H9 (cell line): ENCODE measurements at places on chromosomes 13 and 19. TPM values are rescaled to one million over a fixed set of nuclear protein-coding genes. Genes with fewer than 3 reads are reported as not detected.
A peak's percentile ranks its signal among the peaks of the same experiment; 100 is the strongest.

LRRC63 gene
- not detected in 2 replicates for total RNA-seq

SPTBN4 gene
- total RNA-seq = 2.7 and 2.9 TPM in 2 replicates

ELAVL3 gene
- 1.2 and 1.4 TPM in 2 replicates for total RNA-seq

RFPL4AL1 gene
- total RNA-seq = not detected in 2 replicates

ETV2 gene
- 1.5 and 1.9 TPM in 2 replicates for total RNA-seq

PALM3 gene
- 11.5 and 13.5 TPM in 2 replicates for total RNA-seq

ZNF229 gene
- total RNA-seq = 5.6 and 7.4 TPM in 2 replicates

DNA sequence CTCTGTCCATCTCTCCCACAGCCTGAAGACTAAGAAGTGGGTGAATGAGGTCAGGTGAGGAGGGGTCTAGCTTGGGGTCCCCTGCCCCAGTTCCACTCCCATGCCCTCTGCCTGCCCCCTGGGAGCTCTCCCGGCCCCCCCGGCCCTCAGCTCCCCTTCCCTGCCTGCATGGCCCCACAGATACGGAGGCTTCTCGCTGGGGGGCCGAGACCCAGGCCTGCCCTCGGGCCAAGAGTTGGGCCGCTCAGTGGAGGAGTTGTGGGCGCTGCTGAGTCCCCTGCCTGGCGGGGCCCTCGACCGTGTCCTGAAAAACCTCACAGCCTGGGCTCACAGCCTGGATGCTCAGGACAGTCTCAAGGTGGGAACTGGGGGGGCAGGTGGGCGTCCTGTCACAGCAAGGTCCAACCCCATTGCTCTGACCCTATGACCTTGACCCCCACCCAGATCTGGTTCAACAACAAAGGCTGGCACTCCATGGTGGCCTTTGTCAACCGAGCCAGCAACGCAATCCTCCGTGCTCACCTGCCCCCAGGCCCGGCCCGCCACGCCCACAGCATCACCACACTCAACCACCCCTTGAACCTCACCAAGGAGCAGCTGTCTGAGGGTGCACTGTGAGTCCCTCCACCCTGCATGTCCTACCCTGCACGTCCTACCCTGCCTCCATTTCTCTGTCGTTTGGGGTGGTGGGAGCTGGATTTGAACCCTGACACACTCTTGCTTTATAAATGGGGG is 10.9 kb upstream of the ARHGAP45 start:
- DNase-seq = peak; percentile 21
- H3K4me1 ChIP-seq = no peaks in the 10 kb centered on the region
- peaks cover 12% of the 10 kb centered on the region for H3K36me3 ChIP-seq
- H3K4me3 ChIP-seq = no peak overlapping the region
- H3K27ac ChIP-seq = no peak overlapping the region

GRCh38 chr13:23434491-23434890 is 989 bp upstream of the SACS start:
- no peak overlapping the region for H3K27ac ChIP-seq
- H3K4me1 ChIP-seq = peaks cover 5% of the 10 kb centered on the region; the same call in 1 of the 2 replicates
- H3K36me3 ChIP-seq = peaks cover 4% of the 10 kb centered on the region; the same call in 2 of the 3 replicates
- H3K4me3 ChIP-seq = peak overlapping the region; percentile 83; the same call in 1 of the 2 replicates
- no peak for DNase-seq
- H3K27me3 ChIP-seq = no peaks in the 10 kb centered on the region

GRCh38 chr19:35226748-35227147 is 1.8 kb downstream of the FAM187B start:
- DNase-seq = no peak
- no peaks in the 10 kb centered on the region for H3K36me3 ChIP-seq
- H3K4me3 ChIP-seq = no peak overlapping the region
- no peak overlapping the region for H3K27ac ChIP-seq
- no peaks in the 10 kb centered on the region; the same call in 1 of the 2 replicates for H3K4me1 ChIP-seq

- DNase-seq = no peak
- no peaks in the 10 kb centered on the region; the same call in 1 of the 2 replicates for H3K27me3 ChIP-seq
- no peaks in the 10 kb centered on the region; the same call in 1 of the 2 replicates for H3K4me1 ChIP-seq
- H3K36me3 ChIP-seq = no peaks in the 10 kb centered on the region; the same call in none of the 2 replicates
These were observed 143.6 kb upstream of the SLITRK1 start for GRCh38 chr13:84025824-84026223.
